ENCODE measurements at places on chromosomes 11 and 22.

DNA sequence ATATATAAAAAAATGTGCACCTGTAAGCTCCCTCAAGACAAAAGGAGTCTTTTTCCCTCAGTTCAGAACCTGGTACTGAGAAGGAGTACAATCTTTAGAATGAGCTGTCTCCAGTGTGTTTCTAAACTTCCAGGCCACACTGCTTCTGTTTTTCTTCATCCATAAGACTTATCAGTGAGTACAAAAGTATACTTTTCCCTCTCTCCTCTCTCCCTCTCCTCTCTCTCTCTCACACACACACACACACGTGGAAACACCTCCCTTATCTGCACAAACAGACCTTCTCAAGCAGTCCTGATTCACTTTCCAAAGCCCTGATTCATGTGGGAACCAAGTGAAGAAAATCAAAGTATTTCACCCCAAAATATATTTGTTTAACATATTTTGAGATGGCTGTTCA lies 220.7 kb upstream of the UBASH3B start:
- DNase-seq = no peak

DNA sequence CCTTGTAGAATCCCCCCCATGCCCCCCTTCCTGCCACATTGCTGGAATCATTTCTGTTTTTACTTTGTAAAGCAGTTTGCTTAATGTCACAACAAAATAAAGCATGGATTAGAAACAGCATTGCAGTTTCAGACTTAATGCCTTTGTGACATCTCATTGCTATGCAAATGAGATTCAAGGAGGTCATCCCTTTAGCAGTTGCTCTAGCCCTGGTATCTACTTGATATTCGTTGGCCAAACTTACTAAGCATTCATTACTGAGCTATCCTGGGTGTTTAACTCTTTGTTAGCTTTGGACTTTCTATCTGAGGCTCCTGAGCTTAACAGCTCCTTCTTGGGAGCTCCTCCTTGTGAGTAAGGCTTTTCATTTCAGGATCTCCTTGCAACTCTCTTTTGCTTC lies 16.3 kb downstream of the FAT3 start:
- DNase-seq = no peak

DNA sequence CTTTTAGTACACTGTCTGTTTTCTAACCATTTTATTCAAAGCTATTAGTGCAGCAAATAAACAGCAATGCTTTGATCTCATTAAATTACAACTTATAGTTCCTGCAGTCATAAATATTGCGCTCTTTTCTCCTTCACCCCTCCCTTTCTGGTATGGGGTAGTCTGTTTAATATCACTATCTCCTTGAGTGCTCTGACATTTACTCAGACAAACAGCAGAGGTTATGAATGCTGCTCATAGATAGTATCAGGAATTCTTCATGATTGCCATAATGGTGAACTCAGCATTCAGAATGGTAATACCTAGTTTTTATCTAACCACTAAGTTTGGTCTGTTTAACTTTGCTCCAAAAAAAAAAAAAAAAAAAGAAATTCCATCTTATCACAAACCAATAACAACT lies 87.4 kb downstream of the EIF3M start:
- DNase-seq = no peak

DNA sequence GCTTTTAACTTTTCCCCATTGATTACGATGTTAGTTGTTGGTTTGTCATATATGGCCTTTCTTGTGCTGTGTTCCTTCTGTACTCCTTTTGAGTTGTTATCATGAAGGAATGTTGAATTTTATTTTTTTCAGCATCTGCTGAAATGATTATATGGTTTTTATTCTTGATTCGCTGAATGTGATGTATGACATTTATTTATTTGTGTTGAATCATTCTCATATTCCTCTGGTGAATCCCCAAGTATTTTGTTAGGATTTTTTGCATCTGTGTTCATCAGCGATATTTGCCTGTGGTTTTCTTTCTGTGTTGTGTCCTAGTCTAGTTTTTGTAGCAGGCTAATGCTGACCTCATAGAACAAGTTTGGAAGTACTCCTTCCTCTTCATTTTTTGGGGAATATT lies 78.2 kb downstream of the GGT1 start:
- DNase-seq = no peak

- DNase-seq = no peak
Measured at GRCh38 chr11:130394615-130395014, 33.8 kb downstream of the ADAMTS8 start.

DNA sequence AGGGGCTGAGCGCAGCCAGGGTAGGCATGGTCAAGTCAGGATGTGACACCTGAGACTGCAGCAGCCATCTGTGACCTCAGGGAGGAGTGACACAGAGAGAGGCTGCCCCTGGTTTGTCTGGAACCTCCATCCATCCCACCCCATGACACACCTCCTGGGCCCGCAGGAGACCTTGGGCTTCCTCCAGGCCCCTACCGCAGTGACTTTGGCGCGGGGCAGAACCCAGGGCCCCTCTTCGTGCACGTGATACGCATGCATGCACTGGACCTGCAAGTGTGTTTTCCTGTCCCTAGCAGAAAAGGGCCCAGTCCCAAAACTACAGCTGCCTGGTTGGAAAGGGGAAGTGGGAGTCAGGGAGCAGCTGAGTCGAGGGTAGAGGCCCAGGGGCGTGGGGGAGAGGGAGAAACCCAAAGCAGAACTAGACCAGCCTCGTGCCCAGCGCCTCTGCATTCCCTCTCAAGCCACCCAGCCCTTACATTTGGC lies 7.9 kb upstream of the CYTH4 start:
- peak; percentile 54 for DNase-seq

GRCh38 chr11:19279451-19279850 lies 38.7 kb upstream of the E2F8 start:
- DNase-seq = no peak

- no peak for DNase-seq
Measured at GRCh38 chr11:69309631-69310280, 15.8 kb downstream of the MYEOV start.

DNA sequence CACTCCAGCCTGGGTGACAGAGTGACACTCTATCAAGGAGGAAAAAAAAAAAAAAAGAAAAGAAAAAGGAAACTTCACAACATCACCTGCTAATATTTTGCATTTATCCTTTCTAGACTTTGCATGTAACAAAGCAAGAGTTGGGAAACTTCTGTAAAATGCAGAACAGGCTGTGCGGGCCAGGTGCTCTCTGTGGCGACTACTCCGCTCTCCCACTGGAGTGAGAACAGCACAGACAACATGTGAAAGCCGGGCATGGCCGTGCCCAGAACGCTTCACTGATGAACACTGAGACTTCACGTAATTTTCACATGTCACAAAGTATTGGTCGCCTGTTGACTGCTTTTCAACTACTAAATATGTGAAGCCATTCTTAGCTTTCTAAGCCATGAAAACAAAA lies 15.5 kb upstream of the TESMIN start:
- no peak for DNase-seq

DNA sequence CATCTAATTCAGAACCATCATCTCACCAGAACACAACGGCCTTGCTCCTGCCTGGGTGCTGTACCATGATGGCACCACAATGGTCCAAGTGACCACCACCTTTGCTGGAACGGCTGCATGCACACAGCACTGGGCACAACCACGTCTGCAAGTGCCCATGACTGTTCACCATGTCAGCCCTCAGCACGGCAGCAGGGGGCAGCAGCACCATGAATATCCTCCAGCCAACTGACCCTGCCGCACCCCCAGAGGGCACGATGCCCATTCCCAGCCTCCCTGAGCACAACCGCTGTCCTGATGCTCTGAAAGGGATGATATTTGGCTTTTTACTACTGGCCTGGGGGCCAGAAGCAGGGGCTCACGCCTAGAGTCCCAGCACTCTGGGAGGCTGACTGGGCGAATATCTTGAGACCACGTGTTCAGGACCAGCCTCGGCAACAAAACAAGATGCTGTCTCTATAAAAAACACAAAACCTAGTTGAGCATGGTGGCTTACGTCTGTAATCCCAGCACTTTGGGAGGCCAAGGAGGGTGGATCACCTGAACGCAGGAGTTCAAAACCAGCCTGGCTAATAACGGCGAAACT lies 25.7 kb downstream of the DRD4 start:
- no peak for DNase-seq

- DNase-seq = no peak
Measured at GRCh38 chr22:21738081-21738480, 2.5 kb upstream of the YPEL1 start.

- no peak for DNase-seq
Measured at GRCh38 chr22:31244943-31245451, 32.9 kb downstream of the LIMK2 start.

DNA sequence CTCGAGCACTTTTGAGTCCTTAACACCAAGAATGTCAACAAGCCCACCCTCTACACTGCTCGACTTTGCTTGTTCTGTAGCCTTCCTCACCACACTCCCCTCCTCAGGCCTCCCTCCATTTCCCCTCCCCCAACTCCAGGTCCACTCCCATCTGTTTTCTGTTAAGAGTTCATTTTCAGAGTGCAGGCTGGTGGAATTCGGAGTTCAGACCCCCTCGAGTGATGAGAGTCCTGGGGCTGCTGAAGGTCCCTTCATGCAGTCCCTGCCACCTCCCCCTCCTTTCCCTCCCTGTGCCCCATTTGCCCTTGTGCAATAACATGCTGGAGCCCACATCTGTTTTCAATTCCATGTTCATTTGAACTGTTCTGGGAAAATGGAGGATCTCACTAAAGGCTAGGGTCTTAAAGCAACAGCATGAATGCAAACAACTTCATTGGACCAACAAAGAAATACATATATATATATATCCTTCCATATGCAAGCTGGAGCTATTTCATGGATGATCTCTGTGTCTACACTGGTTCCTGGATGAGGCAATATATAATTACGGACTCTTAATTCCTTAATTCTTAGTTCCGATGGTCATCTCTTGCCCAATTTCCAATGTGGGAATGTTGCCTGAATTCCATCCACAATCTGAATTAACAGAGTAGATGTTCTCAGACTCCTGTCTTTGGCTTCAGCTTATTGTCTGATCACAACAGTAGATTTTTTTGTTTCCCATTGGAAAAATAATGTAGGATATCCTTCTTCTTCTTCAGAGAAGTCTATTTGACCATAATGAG lies 340.4 kb downstream of the ETS1 start:
- no peak for DNase-seq

DNA sequence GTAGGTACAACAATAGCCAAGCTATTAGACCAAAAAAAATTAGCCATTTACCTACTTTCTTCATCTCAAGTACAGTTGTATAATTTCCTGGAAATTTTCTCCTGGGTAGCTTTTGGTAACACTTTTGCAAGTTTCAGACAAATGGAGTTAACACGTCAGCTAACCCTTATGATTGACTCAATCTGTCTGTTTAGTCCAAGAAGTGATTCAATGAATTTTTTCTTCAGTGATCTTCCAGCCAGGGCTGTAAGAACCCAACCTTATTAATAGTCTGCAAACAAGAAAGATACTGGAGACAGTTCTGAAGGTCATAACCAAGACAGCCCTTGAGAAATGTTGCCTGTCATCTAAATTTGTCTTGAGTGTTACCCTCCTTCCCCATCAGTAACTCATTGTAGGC lies 30.1 kb upstream of the FIBIN start:
- DNase-seq = no peak

DNA sequence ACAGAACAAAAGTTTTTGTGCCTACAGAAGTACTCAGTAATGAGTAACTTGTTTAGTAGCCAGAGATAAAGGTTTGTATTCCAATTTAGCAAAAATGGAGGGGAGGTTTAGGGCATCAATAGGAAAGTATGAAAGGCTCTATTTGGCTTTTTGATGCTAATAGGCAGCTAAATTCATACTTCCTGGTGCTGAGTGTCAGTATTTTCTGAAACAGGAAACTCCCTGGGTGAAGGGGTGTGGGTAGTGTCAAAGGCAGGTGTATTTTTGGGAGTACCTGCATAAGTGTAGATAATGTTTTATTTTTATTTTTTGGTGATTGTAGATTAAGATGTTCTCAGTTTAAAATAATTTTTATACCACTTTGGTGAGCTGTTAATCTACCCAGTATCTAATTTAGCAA lies 29.3 kb upstream of the MMP7 start:
- no peak for DNase-seq

- no peak for DNase-seq
Measured at GRCh38 chr11:128956401-128957201, 13.9 kb upstream of the TP53AIP1 start.

DNA sequence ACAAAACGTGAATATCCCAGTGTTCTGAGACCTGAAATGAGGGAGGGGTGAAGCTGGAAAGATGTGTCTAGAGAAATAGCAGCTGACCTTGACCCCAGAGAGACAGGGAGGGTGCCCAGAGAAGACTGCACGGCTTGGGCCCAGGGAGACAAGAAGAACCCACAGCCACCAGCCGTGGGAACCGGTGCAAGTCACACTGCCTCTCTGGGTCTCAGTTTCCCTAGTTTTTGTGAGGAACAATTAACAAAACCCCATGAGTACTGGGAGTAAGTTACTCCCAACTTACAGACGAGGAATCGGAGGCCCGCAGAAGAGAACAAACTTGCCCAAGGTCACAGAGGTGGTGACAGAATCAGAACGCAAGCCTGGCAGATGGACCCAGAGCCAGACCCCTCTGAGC lies 19.2 kb downstream of the TNKS1BP1 start:
- DNase-seq = no peak

GRCh38 chr11:118434553-118435289 lies 1.6 kb upstream of the KMT2A start:
- peak; percentile 31 for DNase-seq

DNA sequence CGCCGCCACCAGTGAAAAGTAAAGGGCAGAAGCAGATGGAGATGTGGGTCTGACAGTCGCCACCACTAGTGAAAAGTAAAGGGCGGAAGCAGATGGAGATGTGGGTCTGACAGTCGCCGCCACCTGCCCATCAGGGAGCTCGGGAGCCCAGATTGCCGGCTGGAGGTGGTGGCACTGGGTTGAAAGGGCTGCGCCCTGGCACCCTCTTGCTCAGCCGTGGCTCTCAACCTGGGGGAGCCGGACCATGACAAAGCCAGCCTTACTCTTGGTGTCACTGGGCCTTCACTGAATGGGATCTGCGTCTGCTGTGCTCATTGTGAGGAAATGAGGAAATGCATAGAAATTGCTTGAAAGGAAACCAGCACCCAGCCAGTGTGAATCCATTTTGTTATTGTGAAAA lies 36.3 kb downstream of the AP2A2 start:
- DNase-seq = no peak

DNA sequence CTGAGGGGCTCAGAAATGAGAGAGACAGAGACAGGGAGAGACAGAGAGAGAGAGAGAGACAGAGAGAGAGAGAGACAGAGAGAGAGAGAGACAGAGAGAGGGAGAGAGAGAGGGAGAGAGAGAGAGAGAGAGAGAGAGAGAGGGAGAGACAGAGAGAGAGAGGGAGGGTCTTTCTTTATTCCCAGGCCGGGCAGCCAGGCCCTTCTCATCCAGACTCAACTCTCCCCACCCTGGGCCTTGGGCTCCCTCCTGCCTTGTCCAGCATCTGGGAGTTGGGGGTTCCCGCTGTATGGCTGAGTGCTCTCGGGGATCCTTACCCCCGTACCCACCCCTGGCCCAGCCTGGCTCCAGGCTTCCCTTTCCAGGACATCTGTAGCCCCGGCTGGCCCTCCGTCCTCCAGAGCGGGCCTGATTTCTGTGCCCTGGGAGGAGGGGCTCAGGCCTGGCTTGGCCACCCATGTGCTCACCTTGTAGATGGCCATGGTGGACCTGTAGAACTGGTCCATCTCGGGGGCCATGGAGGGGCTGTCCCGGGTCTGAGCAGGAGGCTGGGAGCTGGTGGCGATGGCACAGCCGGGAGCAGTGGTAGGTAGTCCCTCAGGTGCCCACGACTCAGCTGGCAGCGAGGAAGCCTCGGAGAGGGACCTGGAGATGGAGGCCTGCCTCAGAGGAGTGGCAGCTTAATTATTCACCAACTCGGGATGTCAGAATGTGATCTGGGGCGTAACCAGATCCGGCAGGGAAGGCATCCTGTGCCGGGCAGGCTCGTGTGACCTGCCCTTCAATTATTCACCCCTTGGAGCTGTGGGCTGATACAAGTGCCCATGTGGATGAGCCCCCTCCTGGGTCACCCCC lies at the start of gene BAIAP2L2:
TSS of gene BAIAP2L2 (minus strand) at position 677 of the 855 bp plus-strand sequence. CDS start at position 518, 159 bp downstream.
- no peak for DNase-seq

All from C1 segment of cervical spinal cord (tissue), 14 donors.